Pulmonary artery endothelial cell (primary cell): ENCODE measurements at places on chromosomes 4 and X.

GRCh38 chr4:3397128-3397527 lies 44.6 kb upstream of the HGFAC start:
- no peak for DNase-seq

DNA sequence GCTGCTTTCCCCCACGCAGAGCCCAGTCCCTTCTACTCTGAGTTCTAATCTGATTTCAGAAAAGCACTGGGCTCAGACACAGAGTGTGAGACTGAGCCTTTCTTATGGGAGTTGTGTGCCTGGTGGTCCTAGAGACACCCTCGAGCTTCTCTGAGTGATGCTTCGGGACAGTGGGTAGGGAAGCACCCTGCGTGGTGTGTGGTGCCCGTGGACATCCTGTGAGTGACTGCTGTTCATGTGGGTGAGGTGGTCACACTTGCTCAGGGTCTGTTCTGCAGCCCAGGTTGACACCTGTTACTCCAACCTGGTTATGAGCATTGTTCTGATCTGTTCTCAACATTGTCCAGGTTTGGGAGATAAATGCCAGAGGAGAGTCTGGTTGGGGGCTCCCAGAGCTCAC lies 6.1 kb downstream of the GPR78 start:
- no peak for DNase-seq

- DNase-seq: no peak
Observed at GRCh38 chrX:44314259-44314734, 29.2 kb downstream of the EFHC2 start.

GRCh38 chr4:156901871-156902270 lies 69.7 kb downstream of the PDGFC start:
- DNase-seq: no peak

GRCh38 chr4:122922877-122923511 lies 597 bp upstream of the NUDT6 start:
- peak; percentile 44 for DNase-seq

DNA sequence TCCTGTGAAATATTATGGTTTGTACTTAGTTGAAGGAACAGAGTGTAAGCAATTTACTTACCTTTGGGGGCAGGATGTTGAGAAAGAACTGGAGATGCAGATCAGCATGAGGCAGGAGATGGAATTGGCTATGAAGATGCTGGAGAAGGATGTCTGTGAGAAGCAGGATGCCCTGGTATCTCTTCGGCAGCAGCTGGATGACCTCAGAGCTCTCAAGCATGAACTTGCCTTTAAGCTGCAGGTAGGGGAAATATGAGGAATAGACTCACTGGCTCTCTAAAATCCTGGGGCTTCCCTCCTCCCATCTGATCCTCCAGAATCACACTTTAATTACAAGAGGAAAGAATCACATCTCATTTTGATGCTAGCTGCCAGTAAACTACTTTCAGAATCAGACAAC lies 51.0 kb downstream of the GRSF1 start:
- no peak for DNase-seq

GRCh38 chrX:43267652-43268051 lies 388.4 kb upstream of the MAOA start:
- no peak for DNase-seq

- DNase-seq: no peak
Observed at GRCh38 chr4:63583007-63583406, 826.2 kb downstream of the TECRL start.

DNA sequence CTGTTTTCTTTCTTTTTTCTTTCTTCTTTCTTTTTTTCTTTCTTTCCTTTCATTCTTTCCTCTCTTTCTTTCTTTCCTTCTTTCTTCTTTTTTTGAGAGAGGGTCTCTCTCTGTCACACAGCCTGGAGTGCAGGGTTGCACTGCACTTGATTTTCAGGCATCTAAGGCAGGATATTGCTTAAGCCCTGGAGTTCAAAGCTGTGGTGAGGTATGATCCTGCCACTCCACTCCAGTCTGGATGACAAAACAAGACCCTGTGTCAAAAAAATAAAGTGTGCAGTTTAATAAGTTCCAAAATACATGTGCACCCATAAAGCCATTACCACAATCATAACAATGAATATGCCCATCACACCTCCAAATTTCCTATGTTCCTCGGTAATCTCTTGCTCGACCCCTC lies 10.6 kb upstream of the ZNF718 start:
- DNase-seq: no peak
